Activated T-helper 1 cell treated with anti-CD3 and anti-CD28 coated beads, Interleukin-12 subunit alpha, Interleukin-12 subunit beta, Interleukin-2, Interleukin-4 antibody, amounts not matched to agents 30 ng/mL and 10 ng/mL and 1 ng/mL, durations not matched to agents 14 hours and 24 hours and 36 hours (primary cell): ENCODE measurements at places on chromosomes 7 and 10. TPM values are rescaled to one million over a fixed set of nuclear protein-coding genes. Genes with fewer than 3 reads are reported as not detected.
A peak's percentile ranks its signal among the peaks of the same experiment; 100 is the strongest.

GRCh38 chr7:3710122-3710521 is 409.1 kb downstream of the SDK1 start:
- DNase-seq = no peak

DNA sequence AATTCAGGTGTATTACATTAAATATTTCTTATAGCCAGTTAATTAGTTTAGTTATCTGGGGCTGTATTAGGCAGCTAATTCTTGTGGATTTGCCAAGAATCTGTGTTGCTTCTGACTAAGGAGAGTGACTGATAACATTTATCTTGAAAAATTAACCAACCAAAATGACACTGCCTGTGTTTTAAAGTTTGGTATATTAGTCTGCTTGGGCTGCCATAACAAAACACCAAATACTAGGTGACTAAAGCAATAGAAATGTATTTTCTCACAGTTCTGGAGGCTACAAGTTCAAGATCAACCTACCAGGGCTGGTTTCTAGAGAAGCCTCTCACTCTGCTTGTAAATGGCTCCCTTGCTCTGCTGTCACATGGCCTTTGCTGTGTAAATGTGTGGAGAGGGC is 12.9 kb downstream of the EXOC4 start:
- no peak for DNase-seq

- DNase-seq = no peak
Measured at GRCh38 chr7:4006687-4007086, 675.4 kb upstream of the FOXK1 start.

DNA sequence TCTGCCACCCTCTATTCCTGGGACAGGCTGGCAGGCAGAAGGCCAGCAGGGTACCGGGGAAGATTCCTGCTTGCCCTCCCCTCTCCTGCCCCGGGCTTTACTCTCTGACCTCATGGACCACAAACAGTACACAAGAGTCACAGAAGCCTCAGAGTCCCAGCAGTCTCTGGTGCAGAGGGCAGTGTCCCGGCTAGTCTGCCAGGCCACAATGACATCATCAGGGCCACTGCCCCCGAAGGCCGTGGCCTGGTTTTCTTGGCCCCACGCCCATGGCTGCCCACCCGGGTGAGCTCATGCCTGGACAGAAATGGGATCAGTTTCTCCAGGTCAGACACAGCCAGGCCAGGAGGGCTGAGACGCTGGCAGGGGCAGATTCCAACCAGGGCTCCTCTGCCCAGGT is 91.9 kb downstream of the MYL10 start:
- no peak for DNase-seq

DNA sequence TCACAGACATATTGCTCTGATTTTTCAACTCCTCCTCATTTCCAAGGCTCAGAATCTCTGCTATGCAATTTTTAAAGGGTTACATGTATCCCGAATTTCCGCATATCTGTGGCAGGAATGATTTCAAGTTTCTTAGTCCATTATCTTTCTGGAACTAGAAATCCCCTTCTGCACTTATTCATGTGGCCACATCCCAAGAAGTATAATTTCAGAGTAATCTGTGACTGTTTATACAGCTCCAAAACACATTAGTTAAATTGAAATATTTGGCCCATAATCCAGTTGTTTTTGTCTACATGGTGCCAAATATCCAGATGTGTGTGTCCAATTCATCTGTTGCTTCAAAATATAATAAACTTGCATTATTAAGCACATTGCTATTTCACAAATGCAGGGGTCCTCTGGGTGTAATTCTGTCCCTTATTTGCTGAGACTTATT is 271.2 kb downstream of the ARHGAP12 start:
- DNase-seq = no peak

DNA sequence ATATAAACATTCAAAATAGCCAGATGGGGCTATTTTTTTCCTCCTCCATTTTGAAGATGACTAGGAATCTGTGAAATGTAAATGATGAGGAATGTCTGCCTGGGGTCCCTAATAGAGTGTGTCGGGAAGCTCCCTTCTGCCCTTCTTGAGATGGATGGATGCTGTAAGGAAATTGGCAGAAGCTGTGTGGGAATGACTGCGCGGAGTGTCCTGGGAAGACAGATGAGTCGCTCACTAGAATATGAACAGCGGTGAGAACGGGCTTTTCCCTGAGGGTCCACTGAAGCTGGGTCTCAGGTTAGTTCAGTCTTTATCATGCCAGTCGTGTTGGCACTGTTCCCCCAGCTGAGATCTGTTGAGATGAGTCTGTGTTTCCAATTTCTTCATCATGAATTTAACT is 75.1 kb upstream of the PLPP4 start:
- DNase-seq = no peak

- DNase-seq = peak; percentile 47
Measured at GRCh38 chr10:103745341-103746247, 109.8 kb downstream of the SH3PXD2A start.

KIAA1217 gene
- total RNA-seq = 6.2 and 6.4 TPM in 2 replicates

EBLN1 gene
- total RNA-seq = not detected in 2 replicates

CAV1 gene
- total RNA-seq = 0.76 and 1.8 TPM in 2 replicates

OR6B1 gene
- not detected in 2 replicates for total RNA-seq
